ENCODE measurements at places on chromosomes 4 and X.

GRCh38 chr4:2059046-2059725 is at the start of gene NAT8L:
Gene NAT8L, plus strand, starts transcription at chr4:2059327. Its CDS starts 185 bp downstream, at chr4:2059512.
- DNase-seq: no peak

- peak; percentile 36 for DNase-seq
Measured at GRCh38 chr4:40316782-40317635, 18.1 kb upstream of the CHRNA9 start.

DNA sequence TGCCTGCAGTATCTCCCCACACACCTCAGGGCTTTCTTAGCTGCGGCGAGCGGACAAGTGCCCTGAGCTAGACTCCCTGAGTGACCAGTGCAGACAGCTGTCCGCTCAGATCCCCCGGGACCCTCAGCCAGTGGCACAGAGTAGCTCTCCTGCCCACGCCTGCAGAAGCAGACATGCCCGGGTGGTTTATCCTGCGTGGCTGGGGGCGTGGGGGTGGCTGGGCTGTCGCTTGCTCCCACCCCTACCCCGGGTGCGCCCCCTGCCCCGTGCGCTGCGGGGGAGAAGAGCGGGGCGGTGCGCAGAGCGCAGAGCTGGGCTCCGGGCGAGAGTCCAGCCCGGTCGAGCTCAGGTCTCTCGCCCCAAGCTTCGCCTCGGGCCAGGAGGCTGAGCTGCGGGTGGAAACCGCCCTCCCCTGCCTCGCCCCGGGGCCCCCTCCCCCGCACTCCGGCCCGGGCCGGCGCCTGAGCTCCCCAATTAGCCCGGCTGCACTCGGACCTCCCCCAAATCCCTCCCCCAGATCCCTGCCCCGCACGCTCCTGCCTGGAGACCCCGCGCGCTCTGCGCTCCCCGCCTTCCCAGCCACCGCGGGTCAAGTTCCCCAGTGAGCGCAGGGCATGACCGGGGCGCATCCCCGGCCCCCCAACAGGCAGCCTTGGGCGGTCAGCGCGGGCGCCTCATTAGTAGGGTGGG is 11.7 kb upstream of the SHOX start:
- no peak for DNase-seq

GRCh38 chrX:75303795-75304194 is 29.9 kb downstream of the UPRT start:
- DNase-seq: no peak

GRCh38 chr4:129153700-129154099 is 57.7 kb downstream of the C4orf33 start:
- DNase-seq: no peak

DNA sequence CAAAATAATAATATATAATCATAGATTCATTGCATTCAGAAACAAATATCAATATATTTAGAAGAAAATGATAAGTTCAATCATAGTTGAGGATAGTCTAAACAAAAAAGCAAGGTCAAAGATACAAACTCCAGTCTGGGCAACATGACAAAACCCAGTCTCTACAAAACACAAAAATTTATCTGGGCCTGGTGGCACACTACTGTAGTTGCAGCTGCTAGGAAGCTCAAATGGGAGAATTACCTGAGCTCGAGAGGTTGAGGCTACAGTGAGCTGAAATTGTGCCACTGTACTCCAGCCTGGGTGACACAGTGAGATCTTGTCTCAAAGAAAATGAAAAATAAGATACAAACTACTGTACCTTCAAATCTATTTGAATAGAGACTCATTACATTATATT is 52.7 kb upstream of the ANXA10 start:
- DNase-seq: no peak

- no peak for DNase-seq
Measured at GRCh38 chr4:15719506-15719905, 16.6 kb downstream of the BST1 start.

GRCh38 chr4:54231419-54231767 is 2.3 kb downstream of the PDGFRA start:
- DNase-seq: no peak

GRCh38 chr4:35342833-35343232 is 901.5 kb downstream of the ARAP2 start:
- DNase-seq: no peak

DNA sequence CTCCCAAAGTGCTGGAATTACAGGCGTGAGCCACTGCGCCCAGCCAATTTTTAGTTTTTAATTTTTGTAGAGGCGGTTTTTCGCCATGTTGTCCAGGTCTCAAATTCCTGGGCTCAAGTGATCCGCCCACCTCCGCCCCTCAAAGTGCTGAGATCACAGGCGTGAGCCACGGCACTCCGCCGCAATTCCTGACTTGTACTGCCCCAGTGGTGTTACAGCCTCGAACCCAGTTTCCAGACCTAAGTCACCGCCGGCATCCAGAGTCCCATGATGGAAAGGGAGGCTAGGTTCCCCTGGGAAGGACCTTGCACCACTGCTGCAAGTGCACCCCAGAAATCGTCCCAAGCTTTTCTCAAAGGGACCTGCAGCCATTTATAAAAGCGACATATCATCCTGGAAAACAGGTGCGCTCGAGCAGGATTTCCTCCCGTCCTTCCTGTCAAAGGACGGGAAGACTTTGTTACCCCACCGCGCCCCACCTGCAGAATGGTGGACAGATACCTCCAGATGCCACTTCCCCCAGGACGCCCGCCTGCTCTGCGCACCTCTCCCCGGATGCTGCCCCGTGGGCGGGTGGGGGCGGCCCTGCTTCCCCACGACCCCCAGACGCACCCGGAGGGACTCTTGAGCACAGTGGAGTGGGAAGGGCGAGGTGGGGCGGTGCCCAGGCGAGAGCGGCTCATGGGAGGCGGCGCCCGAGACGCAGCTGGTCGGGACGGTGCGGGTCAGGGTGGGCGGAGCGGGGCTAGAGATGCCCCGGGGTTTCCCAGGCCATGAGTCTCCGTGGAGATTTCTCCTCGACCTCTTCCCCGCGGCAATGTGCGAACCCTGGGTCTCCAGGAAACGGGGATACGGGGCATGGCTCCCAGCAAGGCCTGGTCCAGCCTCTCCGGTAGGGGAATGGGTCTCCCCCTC is 947 bp upstream of the RPL10 start:
- peak; percentile 56 for DNase-seq

DNA sequence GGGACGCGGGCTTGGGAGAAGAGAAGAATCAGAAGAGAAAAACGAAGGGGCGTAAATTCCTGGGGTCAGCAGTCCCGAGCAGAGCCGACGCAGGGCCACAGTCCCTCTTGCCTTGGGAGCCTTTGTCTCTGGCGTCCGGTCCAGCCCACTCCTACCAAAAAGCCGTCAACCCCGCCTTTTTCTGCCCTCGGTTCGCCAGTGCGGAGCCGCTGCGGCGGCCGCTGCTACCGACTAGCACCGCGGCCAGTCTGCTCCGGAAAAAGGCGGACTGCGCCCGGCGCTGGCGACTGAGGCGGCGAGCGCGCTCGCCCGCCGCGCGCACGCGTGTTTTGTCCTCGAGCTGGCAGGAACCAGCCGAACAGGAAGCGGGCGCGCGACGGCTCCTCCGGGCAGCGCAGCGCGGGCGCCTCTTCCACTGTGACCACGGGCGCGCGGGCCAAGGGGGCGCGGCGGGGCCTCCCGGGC is 502 bp downstream of the HNRNPDL start:
- no peak for DNase-seq

DNA sequence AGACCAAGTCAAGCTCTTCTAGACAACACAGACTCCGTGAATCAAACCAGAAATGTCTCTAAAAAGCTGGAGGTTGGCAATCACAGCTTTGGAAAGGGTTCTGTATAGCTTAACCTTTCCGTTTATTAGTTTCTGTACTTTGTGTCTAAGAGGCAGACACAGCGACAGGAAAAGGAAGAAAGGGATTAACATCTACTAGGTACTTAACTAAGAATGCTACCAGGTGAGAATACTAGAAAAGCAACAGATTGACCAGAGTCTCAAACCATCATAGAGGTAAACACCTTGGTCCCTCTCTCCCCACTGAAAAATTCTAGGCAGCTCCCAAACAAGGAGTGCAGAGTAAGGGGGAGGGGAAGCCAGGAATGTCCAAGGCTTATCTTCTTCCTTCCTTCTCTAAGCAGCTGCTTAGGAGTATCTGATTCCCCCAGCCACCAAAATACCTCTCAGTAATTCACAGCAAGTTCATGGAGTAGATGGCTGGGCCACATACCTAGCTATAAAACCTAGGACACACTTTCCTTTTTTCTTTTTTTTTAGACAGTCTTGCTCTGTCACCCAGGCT is 80.8 kb downstream of the APBB2 start:
- no peak for DNase-seq

DNA sequence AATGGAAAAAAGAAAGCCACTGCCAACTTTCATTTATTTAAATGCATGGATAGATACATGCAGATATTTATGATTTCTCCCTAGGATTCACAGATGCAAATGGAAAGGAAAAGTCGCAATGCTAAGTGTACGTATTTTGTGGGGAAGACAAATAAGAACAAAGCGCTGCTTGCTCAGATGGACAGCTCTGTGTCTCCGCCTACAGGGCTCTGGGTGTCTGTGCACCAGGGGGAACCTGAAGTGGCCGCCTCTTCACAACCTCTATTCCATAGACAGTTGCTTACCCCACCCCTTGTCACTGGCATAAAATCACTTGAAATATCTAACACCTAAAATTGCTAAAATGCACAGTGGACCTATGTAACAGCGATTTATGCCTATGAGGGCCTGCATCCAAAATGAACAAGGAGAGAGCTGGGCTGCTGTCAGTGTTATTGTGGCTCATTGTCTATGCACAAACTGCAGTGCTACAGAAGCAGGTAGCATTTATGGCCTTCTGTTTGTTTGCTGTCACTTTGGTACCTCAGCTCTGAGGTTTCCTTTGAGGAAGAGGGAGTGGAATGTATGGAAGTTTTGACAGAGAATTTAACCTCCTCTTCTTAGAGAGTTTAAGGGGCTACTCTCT is 58.6 kb upstream of the PAGE1 start:
- DNase-seq: peak; percentile 8

DNA sequence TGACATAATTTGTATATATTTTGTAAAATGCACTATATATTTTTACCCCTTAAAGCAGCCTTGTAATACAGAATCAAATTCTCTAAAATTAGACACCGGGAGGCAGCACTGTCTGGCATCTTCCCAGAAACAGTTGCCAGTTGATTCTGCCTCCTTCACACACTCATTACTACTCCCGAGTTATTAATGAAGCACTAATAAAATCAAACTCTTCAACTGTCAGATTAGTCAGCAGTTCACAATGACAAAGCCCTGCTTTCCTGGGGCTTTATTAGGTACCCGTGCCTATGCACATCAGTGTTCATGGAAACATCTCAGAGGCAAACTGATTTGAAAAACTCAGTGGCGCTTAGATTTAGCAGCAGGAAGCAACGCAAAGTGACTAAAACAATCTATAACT is 103.5 kb upstream of the VEGFC start:
- DNase-seq: no peak

- peak; percentile 38 for DNase-seq
Measured at GRCh38 chr4:185183622-185184281, 20.0 kb downstream of the CFAP97 start.

DNA sequence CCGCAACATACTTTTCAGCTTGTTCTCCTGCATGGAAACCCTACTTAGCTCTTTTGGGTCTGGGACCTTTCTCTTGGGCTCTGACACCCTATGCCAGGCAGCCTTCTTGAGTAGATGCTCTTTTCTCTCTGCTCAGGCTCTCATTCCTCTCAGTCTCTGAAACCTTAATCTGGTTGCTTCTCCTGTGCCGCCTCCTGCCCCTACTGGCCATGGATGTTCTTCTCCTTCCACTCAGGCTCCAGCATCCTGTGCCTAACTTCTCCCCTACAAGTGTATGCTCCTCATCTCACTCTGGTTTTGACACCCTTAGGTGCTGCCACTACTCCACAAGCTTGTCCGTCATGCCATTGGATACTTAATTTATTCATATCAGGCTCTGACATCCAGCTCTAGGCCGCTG is 15.2 kb downstream of the BLTP1 start:
- DNase-seq: no peak

DNA sequence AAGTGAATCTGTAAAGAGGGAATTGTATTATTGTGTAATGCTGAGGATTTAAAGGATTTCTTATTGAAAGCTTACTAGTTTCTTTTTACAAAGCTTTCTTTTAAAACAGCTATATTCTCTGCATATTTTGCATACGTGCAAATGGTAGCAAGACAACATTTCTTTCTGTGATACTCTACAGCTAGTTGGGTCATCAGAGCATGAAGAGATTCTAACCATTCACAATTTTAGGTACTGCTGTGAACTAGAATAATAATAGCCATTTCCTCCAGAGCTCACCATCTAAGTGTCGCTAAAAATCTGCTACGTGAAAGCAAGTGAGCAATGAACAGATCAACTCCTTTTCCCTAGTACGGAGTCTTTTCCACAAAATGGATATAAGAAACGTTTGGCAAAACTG is 37.3 kb downstream of the ARHGAP6 start:
- no peak for DNase-seq

- DNase-seq: no peak
Measured at GRCh38 chr4:147040874-147041273, 95.2 kb upstream of the TTC29 start.
